Hematopoietic multipotent progenitor cell treated with erythropoietin and hydrocortisone succinate and interleukin-3 and kit ligand, for 6 days (in vitro differentiated cells): ENCODE measurements at places on chromosomes 12 and 14.

DNA sequence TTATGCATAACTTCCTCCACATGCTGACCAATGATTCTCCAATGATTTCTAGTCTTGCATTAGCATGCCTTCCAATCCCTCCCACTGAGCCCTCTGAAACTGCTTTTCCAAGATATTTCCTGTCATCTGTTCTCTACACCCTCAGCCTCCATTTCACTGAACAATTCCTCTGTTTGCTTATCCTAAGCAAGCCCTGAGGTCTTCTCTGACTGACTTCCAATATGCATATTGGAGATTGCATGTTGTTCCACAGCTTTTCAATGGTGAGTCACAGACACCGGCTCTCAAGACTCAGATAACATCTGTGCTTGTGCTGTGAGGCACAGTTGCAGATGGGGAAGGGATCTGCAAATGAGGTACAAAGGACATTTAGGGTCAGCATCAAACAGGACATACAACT lies 141.0 kb downstream of the SLC16A7 start:
- DNase-seq: peak; percentile 73

GRCh38 chr12:62258231-62258630 lies 2.0 kb upstream of the USP15 start:
- DNase-seq: no peak

DNA sequence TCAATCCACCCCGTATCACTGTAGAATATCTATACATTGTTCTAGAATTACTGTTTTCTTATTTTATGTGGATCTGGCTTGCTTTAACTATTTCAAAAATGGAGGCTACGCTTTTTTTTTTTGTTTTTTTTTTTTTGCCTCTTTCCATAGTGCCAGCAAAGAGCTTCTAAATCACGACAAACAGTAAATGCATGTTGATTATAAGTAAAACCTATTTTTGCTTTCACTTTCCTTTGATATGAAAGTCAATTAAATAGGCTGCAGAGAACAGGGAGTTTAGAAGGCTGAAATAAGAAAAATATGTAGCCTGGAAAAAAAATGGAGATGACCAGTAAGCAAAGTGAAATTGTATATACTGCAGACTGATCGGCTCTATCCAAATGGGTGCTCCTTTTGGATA lies 112.3 kb upstream of the AMIGO2 start:
- DNase-seq: no peak

DNA sequence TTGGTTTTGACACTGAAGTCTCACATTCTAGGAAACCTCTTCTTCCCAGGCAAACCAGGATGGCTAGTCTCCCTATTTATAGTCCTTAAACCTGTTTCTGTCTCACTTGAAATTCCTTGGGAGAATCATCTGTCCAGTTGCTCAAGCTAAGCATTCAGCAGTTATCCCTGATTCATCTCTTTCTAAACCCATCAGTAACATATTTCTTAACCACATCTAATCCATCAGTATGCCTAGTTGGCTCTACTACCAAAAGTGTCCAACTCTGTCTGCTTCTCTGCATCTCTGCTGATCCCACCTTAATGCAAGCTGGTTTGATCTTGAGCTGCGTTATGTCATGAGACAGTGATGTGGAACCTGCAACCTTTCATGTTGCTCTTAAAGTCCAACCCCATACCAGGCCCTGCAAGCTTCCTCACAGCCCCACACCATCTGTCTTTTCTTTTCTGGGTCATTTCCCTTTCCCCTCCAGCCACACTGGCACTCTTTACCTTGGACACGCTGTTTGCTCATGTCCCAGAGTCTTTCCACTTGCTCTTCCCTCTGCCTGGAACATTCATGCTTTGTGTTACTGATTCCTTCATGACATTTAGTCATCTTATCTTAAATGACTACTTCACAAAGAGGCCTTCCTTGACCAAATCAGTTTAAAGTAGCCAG lies 380.8 kb upstream of the RGS6 start:
- DNase-seq: no peak

DNA sequence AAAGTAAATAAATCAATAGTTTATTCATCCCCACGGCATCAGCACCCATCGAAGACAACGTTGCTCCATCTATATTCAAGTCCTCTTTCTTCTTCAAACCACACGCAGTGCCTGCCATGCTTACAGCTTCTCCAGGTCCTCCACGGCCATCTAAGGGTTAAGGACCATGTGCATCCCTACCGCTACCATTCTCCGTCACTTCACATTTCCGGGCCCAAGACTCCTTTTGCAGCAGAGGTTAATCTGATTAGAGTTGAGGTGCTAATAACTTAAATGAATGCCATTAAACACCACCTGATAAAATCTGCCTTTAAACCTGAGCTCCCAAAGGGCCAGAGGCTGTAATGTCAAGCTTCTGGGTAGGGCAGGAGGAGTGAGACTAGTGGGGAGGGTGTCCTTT lies 79.7 kb upstream of the CCND2 start:
- DNase-seq: no peak

DNA sequence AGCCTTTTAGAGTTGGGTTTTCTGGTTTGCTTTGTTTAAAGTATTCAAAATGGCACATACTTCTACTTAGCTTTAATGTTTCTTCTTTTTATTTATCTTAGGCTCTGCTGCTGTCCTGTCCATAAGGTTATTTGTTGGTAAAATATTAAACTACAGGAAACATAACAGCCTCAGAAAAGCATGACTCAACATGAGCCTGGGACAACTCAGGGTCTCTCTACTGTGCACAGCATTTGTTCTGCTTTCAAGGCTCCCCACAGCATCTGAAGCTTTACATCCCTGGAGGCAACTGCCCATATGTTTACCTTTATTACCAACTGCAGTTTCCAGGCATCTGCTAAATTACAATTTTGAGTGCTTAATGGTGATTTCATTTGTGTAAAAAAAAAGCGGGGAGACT lies 954.2 kb upstream of the FBXO33 start:
- DNase-seq: no peak

DNA sequence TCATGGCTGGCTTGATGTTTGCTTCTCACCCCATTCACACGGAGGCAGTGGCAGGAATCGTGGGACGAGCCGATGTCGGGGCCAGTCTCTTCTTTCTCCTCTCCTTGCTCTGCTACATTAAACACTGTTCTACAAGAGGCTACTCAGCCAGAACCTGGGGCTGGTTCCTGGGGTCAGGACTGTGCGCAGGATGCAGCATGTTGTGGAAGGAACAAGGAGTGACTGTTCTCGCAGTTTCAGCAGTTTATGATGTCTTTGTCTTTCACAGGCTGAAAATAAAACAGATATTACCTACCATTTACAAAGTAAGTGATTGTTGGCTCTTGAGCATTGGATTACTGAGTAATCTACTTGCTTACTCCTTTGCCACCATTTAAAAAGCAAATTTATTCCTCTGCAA lies 170.6 kb downstream of the TMTC2 start:
- no peak for DNase-seq

DNA sequence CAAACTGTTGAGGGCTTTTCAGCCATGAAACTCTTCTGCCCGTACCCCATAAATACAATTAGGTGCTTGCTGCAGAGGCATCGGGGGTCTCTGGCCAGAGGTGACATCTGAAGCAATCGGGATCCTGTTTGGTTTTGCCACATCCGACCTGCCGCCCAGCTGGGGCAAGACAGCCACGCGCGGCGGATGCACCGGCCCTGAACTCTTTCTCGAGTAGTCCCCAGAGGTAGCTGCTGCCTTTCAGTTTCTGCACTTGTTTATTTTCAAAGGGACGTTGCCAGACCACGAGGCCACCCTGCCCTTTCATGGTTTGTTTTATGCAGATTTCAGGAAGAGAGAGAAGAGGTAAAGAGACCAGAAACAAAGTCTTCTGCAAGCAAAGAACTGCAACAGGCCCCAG lies 10.6 kb upstream of the MLXIP start:
- no peak for DNase-seq

GRCh38 chr12:104411826-104412641 lies 44.7 kb upstream of the CHST11 start:
- no peak for DNase-seq

- DNase-seq: no peak
Observed at GRCh38 chr12:117450209-117450608, 88.8 kb upstream of the NOS1 start.

DNA sequence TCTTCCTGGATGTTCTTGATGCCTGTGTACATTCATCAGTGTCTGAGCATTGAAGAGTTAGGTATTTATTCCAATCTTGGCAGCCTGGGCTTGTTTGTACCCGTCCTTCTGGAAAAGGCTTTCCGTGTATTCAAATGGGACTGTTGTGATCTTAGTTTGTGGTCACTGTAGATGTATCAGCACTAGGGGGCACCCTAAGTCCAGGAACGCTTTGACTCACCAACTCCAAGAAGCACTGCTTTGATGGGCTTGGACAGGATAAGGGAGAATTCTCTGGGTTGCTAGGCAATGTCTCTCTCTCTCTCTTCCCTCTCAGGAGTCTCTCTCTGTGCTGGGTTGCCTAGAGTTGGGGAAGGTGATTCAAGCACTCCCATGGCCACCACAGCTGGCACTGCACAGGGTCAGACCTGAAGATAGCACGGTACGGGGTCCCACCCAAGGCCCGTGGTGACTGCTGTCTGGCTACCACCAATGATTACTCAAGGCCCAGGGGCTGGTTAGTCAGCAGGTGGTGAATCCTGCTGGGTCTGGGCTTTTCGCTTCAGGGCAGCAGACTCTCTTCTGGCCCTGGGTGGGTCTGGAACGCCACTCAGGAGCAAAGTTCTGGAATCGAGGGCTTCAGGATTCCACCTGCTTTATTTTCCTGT lies 211.1 kb upstream of the RGS6 start:
- DNase-seq: peak; percentile 84

- no peak for DNase-seq
Observed at GRCh38 chr14:65731933-65732506, 319.5 kb downstream of the FUT8 start.
